CD8-positive, alpha-beta T cell (primary cell): ENCODE measurements at places on chromosomes 1 and 21.

DNA sequence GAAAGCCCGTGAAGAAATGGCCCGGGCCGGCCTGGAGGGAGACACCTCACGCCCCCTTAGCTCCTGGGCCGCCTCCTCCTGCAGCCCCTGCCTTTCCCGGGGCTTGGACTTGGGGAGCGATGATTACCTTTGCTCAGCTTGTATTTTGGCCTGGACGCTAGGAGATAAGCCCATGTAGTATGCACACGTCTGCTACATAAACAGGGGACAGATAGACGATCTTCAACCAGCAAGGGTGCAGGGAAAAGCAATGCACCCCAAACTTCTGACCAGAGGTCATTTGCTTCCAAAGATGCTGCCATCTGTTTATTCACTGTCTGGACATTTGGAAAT is 936 bp downstream of the TP73 start:
- no peak for DNase-seq

- no peak for DNase-seq
Measured at GRCh38 chr1:228180959-228181644, 15.5 kb downstream of the IBA57 start.

GRCh38 chr1:25991937-25992688 is 5.8 kb downstream of the PAFAH2 start:
- DNase-seq: no peak

DNA sequence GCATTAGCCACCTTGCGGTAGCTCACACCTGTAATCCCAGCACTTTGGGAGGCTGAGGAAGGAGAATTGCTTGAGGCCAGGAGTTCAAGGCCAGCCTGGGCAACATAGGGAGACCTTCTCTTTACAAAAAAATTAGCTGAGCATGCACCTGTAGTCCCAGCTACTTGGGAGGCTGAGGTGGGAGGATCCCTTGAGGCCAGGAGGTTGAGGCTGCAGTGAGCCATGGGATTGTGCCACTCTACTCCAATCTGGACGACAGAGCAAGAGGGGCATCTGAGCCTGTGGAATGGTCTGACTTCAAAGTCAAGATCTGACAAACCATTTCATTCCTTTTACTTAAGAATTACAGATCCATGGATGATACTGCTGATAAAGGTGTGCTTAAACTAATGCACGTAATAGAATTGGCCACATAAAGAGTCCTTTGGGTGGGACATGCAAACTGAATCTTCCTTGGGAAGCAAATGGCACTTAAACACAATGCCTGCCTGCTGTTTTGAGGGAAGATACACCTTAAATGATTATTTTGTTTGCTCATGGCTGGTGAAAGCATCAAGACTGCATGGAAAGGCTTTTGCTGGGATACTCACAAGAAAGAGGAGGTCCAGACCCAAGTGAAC is 2.5 kb upstream of the TMEM201 start:
- DNase-seq: no peak

DNA sequence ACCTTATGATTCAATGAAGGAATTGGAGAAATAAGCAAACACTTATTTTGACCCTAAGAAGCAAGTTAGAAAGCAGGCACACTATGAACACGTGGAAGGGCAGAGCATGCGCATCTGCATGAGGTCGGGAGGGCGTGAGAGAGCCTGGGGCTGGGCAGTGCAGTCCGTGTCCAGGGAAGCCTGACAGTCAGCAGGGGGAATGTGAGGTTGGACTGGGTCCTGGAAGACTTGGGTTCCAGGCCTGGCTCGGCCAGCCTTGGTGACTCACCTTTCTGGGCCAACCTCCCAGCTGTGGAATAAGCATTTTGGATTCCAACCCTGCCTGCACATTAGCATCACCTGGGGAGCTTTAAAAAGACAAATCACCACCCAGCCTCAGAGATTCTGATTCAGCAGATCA is 26.6 kb upstream of the LMX1A start:
- no peak for DNase-seq
